SW 1271 (cell line): ENCODE measurements at places on chromosomes 16 and 17.

DNA sequence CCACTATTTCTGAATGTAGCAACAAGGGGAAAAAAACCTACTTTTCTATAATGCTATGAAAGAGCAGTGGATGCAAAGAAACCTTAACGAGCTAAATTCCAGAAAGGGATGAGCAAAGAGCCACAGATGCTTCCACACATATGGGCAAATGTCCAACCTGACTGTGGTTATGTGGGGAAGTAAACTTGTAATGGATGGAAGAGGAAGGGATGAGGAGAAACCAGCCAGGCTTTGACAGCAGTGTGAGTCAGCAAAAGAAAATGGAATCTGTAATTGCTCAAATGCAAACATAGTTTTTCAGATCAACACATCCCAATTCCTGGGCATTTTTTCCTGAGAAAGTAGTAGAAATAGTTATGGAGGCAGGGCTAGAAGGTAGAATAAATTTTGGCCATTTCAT, 204.8 kb upstream of the CPHXL start:
- DNase-seq, result no peak

DNA sequence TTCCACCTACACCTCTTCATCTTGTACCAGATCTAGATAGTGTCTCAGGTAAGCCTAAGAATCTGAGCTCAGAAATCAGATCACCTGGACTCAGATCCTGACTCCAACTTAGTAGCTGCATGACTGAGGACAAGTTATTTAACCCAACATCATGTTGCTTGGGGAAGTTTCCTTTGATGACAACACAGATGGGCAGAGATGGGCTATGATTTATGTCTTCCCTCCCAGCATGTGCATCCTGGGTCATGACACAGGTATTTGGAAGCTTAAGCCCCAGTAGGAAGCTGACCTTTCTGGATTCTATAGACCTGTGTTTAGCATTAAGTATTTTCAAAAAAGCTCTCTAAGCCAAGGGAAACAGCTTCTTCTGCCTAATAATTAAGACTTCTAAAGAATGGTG, 12.4 kb upstream of the HEATR6 start:
- no peak for DNase-seq

- no peak for DNase-seq
These were observed 144.8 kb downstream of the KCNJ2 start for GRCh38 chr17:70314096-70314495.

- no peak for DNase-seq
These were observed 31.7 kb upstream of the TAOK1 start for GRCh38 chr17:29358416-29358815.

- DNase-seq, result no peak
These were observed 93.4 kb upstream of the CCL2 start for GRCh38 chr17:34161690-34162089.

GRCh38 chr17:42120161-42120769, 902 bp downstream of the KAT2A start:
- DNase-seq, result no peak

DNA sequence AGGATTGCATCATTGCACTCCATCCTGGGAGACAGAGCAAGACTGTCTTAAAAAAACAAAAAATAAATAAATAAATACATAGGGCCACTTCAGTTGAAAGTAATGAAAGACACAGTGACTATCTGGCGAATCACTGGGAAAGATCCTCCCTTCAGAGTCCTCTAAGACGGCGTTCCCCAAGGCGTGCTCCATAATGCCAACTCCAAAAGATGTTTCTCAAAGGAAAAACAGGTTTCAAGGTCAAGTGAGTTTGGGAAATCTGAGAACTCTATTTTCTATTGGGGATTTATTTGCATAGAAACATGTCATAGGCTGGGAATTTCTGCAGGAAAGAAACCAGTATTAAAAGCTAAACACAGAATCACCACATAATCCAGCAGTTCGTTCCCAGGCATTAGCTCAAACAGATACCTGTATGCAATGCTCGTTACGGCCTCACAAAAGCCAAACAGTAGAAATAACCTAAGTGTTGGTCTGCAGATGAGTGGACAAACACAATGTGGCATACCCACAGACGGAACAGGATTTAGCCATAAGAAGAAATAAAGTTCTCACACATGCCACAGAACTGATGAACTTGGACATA, 7.9 kb downstream of the KLHDC4 start:
- no peak for DNase-seq

DNA sequence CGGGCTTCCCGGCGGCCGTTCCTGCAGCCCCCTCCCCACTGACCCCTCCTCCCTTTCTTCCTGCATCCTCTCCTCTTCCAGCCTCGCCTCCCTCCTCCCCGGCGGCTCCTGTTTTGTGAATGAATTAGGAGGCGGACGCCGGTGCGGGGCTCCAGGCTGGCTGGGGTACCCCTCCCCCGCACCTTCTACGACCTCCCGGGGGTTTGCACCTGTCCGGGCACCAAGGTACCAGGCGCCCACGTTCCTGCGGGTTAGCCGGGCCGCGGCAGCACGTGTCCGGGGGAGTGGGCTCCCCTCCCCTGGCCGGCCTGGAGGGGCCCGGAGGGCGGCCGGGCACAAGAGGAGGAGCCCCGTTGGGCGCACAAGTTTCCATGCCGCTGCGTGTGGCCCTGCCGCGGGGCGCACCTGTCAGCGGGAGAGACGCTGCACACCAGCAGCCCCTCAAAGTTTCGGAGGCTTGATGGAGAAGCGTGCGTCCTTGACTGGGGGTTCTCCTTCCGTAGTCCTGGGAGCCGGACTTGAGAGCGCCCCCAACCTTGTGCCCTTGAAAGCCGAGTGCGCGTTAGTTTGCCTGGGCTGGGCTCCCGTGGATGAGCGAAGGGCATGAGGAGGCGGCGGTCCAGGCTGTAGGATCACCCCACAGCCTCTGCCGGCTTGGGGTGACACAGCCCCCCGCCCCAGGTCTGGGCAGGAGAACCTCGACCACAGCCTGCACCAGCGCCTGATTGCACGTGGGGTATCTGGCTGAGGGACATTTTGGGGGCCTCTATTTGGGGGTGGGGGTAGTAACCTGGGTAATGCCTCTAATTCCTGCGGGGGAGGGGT, 1.2 kb downstream of the HAS3 start:
- no peak for DNase-seq

DNA sequence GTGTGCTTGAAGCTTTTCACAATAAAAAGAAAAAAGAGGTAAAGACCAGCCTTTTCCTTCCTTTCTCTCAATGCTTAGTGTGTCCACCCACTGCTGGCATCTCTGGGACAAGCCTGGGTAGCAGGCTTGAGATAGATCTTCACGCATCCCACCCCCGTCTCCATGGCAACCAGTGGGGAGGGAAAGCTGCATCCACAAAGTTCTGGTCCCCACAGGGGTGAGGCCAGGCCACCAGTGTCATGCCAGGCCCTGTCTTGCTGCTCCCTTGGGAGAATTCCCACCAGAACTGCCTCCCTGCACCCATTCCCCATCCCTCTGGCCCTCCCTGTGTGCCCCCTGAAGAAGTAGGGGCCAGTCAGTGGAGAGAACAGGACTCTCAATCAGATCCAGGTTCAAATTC, 259.9 kb downstream of the MRTFB start:
- DNase-seq, result no peak

- no peak for DNase-seq
These were observed 19.7 kb downstream of the IGF2BP1 start for GRCh38 chr17:49016775-49017463.

- DNase-seq, result no peak
These were observed 2.1 kb downstream of the FAM171A2 start for GRCh38 chr17:44361292-44362260.

GRCh38 chr16:85563515-85564276, 49.4 kb upstream of the GSE1 start:
- DNase-seq, result peak; percentile 12

DNA sequence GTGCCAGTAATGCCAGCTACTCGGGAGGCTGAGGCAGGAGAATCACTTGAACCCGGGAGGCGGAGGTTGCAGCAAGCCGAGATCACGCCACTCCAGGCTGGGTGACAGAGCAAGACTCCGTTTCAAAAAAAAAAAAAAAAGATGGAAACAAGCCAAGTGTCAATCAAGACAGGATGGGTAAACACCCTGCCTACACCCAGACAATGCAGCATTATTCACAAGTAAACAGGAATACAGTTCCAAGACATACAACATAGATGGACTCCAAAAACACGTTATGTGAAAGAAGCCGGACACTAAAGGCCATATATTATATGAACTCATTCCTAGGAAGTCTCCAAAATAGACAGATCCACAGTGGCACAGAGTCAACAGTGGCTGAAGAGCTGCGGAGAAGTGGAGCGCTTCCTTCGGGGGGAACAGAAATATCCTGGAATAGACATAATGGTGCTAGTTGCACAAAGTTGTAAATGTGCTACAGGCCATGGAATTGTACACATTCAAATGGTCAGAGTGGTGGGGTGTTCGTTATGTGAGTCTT, 33.9 kb downstream of the ANKRD11 start:
- no peak for DNase-seq

DNA sequence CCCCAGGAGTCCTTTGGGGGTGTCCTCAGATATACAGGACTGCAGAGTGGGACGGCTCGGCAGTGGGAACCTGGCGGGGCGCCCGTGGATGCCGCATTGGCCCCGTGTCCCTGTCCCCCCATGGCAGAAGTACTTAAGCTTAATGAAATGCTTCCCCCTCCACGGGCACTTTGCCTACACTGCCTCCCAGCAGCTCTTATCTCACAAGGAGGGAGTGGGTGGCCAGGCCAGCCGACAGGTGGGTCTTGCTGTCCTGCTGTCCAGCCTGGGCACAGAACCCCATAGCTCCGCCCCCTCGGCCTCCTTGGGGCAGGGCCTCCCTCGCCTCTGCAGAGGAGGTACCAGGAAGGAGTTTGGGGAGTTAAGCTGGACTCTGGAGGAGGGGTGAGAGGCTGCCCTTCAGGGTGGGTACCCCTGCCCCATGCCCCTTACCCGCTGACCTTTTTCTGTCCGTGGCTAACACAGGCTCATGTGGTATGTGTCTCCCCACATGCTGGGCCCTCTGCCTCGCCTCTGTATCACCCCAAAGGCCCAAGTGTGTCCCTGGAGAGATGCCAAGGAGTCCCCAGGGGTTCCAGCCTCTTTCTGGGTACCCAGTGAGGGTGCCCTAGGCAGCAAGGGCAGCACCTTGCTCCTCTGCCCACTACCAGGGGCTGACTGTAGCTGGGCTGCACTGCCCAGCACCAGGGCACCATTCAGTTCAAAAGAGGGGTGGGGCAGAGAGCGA, 8.7 kb downstream of the THRA start:
- no peak for DNase-seq

DNA sequence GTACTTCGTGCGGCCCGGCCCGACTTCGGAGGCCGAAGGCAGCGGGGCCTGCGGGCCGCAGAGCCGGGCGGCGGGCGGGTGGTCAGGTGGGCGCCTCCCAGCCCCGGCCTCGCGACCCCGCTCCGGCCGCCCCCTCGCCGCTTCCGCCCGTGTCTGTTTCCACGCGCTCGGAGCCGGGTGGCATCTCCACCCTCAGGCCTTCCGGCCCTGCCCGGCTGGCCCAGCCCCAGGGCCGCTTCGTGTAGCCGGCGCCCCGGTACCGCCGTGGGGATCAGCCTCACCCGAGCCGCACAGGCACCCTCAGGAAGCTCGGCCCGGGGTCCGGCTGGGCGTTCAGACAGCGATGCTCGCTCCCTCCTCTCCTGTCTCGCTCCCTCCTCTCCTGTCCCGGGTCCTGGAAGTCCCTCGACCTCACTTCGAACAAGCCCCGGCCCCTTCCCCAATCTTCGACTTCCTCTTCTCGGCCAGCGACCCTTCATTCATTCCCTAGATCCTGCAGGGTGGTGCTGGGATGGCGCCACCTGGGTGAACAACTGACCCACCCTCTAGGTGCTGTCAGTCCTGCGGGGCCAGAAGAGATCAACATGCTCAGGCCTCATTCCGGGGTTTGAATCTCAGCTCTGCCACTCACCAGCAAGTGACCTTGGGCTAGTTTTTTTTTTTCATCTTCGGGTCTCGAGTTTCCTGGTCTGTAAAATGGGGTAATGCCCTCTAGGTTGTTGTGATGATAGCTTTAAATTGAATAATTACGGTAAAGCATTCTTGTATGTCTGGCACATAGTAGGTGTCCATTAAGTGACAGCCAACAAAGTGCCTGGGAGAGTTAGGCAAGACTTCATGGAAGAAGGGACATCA, 610 bp downstream of the VPS4A start:
- DNase-seq, result no peak

- no peak for DNase-seq
These were observed 390 bp upstream of the UNC13D start for GRCh38 chr17:75844530-75845057.

- no peak for DNase-seq
These were observed 24.0 kb downstream of the TNRC6A start for GRCh38 chr16:24753437-24753836.

GRCh38 chr17:81727324-81728031, 15.4 kb downstream of the SLC25A10 start:
- DNase-seq, result no peak
